ENCODE measurements at places on chromosomes 11 and 22. TPM values are rescaled to one million over a fixed set of nuclear protein-coding genes. Genes with fewer than 3 reads are reported as not detected.

The OR51I1 gene
- total RNA-seq, result not detected

GRCh38 chr22:37862570-37863325 lies 13.5 kb downstream of the EIF3L start:
- H3K4me1 ChIP-seq, result peaks cover 4% of the 10 kb centered on the region
- no peak overlapping the region for H3K4me3 ChIP-seq
- no peak for DNase-seq
- peak overlapping the region; percentile 28 for H3K27ac ChIP-seq
- H3K27me3 ChIP-seq, result no peaks in the 10 kb centered on the region

- peaks cover 40% of the 10 kb centered on the region for H3K27me3 ChIP-seq
- no peak for DNase-seq
- H3K27ac ChIP-seq, result no peak overlapping the region
- H3K36me3 ChIP-seq, result no peaks in the 10 kb centered on the region
- H3K4me1 ChIP-seq, result no peaks in the 10 kb centered on the region
- no peak overlapping the region for H3K4me3 ChIP-seq
Measured at GRCh38 chr11:95058621-95059020, 8.1 kb upstream of the SRSF8 start.

DNA sequence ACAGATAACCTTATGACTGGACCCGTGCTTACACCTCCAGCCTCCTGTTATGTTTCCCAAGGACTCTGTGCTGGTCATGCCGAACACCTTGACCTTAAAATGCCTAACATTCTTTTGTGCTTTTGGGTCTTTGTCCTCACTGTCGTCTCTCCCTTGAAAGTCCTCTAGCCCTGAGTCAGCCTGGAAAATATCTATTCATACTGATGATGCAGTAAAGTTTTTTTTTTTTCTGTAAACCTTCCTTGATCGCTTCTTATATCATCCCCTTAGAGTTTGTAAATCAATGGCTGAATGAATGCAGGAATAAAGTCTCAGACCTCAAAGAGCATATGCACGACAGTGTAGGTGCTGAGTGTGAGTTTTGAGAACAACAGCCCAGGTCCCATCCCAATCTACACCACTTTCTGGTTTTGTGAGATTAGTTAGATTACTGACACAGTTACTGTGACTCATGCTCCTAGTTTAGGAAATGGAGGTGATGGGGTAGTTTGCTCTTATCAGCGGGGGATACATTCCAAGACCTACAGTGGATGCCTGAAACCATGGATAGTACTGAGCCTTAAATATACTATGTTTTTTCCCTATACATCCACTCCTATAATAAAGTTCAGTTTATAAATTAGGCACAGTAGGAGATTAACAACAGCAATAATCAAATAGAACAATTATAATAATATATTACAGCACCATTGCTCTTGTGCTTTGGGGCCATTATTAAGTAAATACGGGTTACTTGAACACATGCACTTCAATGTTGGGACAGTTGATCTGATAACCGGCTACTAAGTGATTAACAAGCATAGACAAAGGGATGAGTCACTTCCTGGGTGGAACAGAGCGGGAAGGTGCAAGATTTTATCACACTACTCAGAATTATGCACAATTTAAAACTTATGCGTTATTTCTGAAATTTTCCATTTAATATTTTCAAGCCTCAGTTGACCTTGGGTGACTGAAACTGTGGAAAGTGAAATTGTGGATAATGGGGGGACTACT lies 8.6 kb downstream of the TCN1 start:
- no peak for DNase-seq
- no peaks in the 10 kb centered on the region for H3K36me3 ChIP-seq
- no peaks in the 10 kb centered on the region for H3K27me3 ChIP-seq
- H3K4me1 ChIP-seq, result no peaks in the 10 kb centered on the region
- no peak overlapping the region for H3K27ac ChIP-seq
- H3K4me3 ChIP-seq, result no peak overlapping the region

DNA sequence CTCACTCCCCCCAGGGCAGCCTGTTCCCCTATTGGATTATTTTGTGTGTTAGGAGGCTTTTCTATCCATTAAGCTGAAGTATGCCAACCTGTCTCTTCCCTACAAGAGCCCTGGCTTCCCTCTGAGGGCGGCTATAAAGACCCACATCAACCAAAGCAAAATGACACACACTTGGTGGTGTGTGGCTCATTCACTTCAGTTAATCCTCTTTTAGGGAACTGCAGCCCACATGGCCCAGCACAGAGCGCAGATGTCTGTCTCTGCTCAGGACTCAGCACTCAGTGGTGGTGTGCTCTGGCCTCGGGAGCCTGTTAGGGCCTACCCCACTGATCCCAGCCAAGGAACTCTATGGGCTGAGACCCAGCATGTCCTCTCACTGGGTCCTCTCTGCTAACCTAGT lies 32.2 kb upstream of the LRRC10B start:
- H3K36me3 ChIP-seq, result no peaks in the 10 kb centered on the region
- H3K4me3 ChIP-seq, result no peak overlapping the region
- peaks cover 25% of the 10 kb centered on the region for H3K4me1 ChIP-seq
- H3K27ac ChIP-seq, result no peak overlapping the region
- DNase-seq, result no peak

GRCh38 chr11:132142554-132142953 lies 772.1 kb downstream of the NTM start:
- H3K27me3 ChIP-seq, result no peaks in the 10 kb centered on the region
- H3K36me3 ChIP-seq, result no peaks in the 10 kb centered on the region
- no peak overlapping the region for H3K27ac ChIP-seq
- DNase-seq, result no peak

The WNT11 gene
- total RNA-seq, result under 0.01 TPM

The TSGA10IP gene
- total RNA-seq, result not detected

- H3K4me3 ChIP-seq, result no peak overlapping the region
- H3K27me3 ChIP-seq, result no peaks in the 10 kb centered on the region
- no peaks in the 10 kb centered on the region for H3K36me3 ChIP-seq
Measured at GRCh38 chr11:128318856-128319474, 268.4 kb downstream of the ETS1 start.

GRCh38 chr11:64831411-64831891 lies 13.0 kb downstream of the CDC42BPG start:
- no peak overlapping the region for H3K27ac ChIP-seq
- no peaks in the 10 kb centered on the region for H3K36me3 ChIP-seq
- H3K27me3 ChIP-seq, result no peaks in the 10 kb centered on the region
- peak; percentile 80 for DNase-seq

GRCh38 chr11:85472953-85473352 lies 154.2 kb downstream of the DLG2 start:
- H3K27ac ChIP-seq, result no peak overlapping the region
- H3K36me3 ChIP-seq, result no peaks in the 10 kb centered on the region
- DNase-seq, result no peak

DNA sequence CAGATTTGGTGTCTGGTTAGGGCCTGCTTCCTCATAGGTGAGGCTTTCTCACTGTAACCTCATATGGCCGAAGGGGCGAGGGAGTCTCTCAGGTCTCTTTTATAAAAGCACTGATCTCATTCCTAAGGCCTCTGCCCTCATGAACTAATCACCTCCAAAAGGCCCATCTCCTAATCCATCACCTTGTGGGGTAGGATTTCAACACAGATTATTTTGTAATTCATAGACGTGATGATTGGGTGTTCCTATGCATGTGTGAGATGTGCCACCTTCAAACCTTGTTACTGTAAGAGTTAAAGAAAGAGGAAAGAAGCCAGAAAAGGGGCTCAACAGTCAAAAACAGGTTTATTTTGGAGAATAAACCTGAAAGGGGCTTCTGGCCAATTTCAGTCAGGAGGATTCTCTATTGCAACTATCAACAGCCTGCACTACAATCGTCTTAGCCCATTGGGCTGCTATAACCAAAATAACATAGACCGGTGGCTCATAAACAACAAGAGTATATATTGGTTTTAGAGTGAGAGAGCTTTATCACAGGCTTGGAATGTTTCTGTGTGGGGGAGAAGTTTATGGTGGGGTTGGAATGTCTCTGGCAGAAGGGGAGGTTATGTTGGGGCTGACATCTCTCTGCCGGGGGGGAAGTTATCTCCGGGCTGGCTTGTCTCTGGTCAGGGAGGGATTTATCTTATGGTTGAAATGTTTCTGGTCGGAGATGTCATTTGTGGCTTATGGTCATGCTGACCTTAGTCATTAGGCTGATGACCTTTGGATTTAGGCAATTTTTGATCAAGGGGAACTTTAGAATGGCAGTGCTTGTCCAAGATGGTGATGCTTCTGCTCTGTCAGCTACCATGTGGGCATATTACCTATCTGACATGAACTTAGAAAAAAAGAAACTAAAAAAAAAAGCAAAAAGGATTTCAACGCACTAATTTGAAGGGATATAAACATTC lies 35.1 kb downstream of the CSF2RB start:
- H3K4me1 ChIP-seq, result peaks cover 33% of the 10 kb centered on the region
- peaks cover 5% of the 10 kb centered on the region for H3K27me3 ChIP-seq
- no peak overlapping the region for H3K4me3 ChIP-seq
- peak; percentile 18 for DNase-seq
- H3K36me3 ChIP-seq, result no peaks in the 10 kb centered on the region

- H3K27ac ChIP-seq, result no peak overlapping the region
- H3K4me3 ChIP-seq, result no peak overlapping the region
- no peaks in the 10 kb centered on the region for H3K27me3 ChIP-seq
- no peaks in the 10 kb centered on the region for H3K36me3 ChIP-seq
- DNase-seq, result no peak
Measured at GRCh38 chr11:36718451-36718850, 120.4 kb upstream of the RAG2 start.

The DSCAML1 gene
- not detected for total RNA-seq

The LGALS1 gene
- total RNA-seq, result 3,217 TPM

DNA sequence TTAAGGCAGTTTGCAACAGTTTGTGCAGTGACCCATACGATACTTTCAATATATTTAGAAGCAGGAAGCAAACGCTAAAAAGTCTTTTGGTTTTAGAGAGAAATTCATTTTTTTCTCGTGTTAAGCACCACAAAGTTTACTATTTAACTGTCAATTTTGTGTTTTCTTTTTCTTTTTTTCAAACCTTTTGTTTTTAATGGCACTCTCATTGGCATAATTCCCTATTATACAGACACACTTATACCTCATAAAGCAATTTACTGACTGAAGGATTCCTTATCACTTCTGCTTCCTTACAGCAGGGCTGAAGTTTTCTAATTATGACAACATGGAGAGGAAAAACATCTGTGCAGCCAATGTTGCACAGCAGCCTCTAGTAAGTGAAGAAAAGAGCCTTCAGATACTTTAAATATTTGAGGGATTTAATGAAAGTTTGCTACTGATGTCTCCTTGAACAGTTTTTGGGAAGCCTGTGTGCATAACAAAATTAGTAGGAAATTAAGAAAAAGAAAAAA lies 2191.2 kb downstream of the LRRC4C start:
- no peak overlapping the region for H3K27ac ChIP-seq
- no peaks in the 10 kb centered on the region for H3K27me3 ChIP-seq
- H3K36me3 ChIP-seq, result no peaks in the 10 kb centered on the region
- no peaks in the 10 kb centered on the region for H3K4me1 ChIP-seq
- DNase-seq, result peak; percentile 53

- H3K4me1 ChIP-seq, result no peaks in the 10 kb centered on the region
- H3K27me3 ChIP-seq, result no peaks in the 10 kb centered on the region
- H3K27ac ChIP-seq, result no peak overlapping the region
- H3K4me3 ChIP-seq, result no peak overlapping the region
- no peaks in the 10 kb centered on the region for H3K36me3 ChIP-seq
Measured at GRCh38 chr11:100817620-100818019, 130.5 kb downstream of the ARHGAP42 start.

DNA sequence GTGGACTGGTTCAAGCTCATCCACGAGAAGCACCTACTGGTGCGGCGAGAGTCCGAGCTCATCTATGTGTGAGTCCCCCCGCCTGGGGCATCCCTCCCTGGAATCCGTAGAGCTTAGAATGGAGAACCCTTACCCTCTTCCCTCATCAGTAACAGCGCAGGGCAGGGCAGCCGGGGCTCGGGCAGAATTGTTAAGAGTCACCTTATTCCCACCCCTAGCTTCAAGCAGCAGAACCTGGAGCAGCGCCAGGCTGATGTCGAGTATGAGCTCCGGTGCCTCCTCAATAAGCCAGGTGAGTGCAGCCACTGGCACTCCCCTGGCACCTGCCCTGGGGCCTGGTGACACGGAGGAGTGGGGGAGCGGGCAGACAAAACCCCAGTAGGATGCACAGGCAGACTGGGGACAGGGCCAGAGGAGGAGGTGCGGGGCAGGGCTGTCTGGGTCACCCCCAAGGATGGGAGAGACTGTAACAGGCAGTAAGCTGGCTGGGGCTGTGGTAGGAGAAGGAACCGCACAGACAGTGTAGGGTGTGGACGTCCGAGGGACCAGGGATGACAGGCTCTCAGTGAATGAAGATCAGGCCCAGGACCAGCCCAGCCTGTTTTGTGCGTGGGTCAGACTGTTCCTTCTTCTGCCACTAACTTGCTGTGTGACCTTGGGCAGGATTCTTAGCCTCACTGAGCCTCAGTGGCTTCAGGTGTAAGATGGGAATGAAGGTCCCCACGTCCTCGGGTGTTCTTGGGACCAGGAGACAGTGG lies 20.4 kb downstream of the C22orf23 start:
- H3K36me3 ChIP-seq, result peaks cover 47% of the 10 kb centered on the region
- peaks cover 12% of the 10 kb centered on the region for H3K4me1 ChIP-seq
- H3K27ac ChIP-seq, result peak overlapping the region; percentile 61
- H3K27me3 ChIP-seq, result no peaks in the 10 kb centered on the region
- no peak overlapping the region for H3K4me3 ChIP-seq

The C2CD3 gene
- total RNA-seq, result 12.4 TPM

GRCh38 chr11:75562836-75563484 lies 907 bp downstream of the SERPINH1 start:
- peaks cover 74% of the 10 kb centered on the region for H3K4me1 ChIP-seq
- H3K4me3 ChIP-seq, result peak overlapping the region; percentile 98
- H3K36me3 ChIP-seq, result peaks cover 35% of the 10 kb centered on the region
- DNase-seq, result peak; percentile 94
- H3K27ac ChIP-seq, result peak overlapping the region; percentile 98

The ANGPTL5 gene
- 1.2 TPM for total RNA-seq

DNA sequence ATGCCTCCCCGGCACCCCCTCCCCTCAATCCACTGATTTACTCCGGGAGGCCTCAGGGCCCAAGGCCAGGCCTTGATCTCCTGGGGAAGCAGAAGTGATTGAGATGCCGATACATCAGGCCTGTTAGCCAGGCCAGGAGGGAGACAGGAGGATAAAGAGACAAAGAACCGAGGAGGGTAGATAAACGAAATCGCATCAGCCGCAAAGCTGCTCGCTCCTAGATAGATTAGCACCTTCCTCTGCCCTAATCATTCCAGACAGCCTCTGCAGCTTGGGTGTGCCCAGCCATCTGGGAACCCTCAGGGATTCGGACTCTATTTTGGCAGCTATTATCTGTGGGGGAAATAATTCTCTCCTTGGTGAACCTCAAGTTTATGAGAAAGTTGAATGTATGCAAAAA lies 121.2 kb downstream of the ABTB2 start:
- H3K27ac ChIP-seq, result no peak overlapping the region
- no peaks in the 10 kb centered on the region for H3K27me3 ChIP-seq
- H3K4me1 ChIP-seq, result peaks cover 4% of the 10 kb centered on the region
- no peak overlapping the region for H3K4me3 ChIP-seq
- no peaks in the 10 kb centered on the region for H3K36me3 ChIP-seq

GRCh38 chr11:66287889-66288670 lies 863 bp downstream of the YIF1A start:
- H3K27me3 ChIP-seq, result peaks cover 30% of the 10 kb centered on the region
- H3K4me3 ChIP-seq, result peak overlapping the region; percentile 98
- peak overlapping the region; percentile 97 for H3K27ac ChIP-seq
- peaks cover 21% of the 10 kb centered on the region for H3K4me1 ChIP-seq

The DEFB131B gene
- total RNA-seq, result not detected
